ENCODE measurements at places on chromosomes 4 and X. TPM values are rescaled to one million over a fixed set of nuclear protein-coding genes. Genes with fewer than 3 reads are reported as not detected.

GRCh38 chr4:110306303-110306702, 107.9 kb upstream of the ELOVL6 start:
- no peak for DNase-seq

- DNase-seq = no peak
These were observed 17.8 kb downstream of the SSR4 start for GRCh38 chrX:153812220-153812619.

The ADH4 gene
- not detected for total RNA-seq

The CACNA1F gene
- total RNA-seq = 0.51 TPM
